ENCODE measurements at places on chromosomes 13 and 19. TPM values are rescaled to one million over a fixed set of nuclear protein-coding genes. Genes with fewer than 3 reads are reported as not detected.

Gene EDNRB
- 33.9 TPM for total RNA-seq

Gene ZNF225
- total RNA-seq = 2.2 TPM

Gene ZNF714
- total RNA-seq = 0.73 TPM

Gene ZBTB7A
- total RNA-seq = 38.5 TPM

Gene KLK6
- total RNA-seq = not detected

Gene LGALS14
- total RNA-seq = not detected

Gene ATP13A1
- total RNA-seq = 159 TPM

Gene TGDS
- 9.4 TPM for total RNA-seq

Gene NDUFS7
- 210 TPM for total RNA-seq

Gene CEACAM1
- 55.5 TPM for total RNA-seq

Gene ZNF560
- total RNA-seq = not detected

Gene RNF17
- total RNA-seq = not detected

Gene ARL11
- total RNA-seq = 0.35 TPM

Gene PRRG2
- total RNA-seq = 2.8 TPM

Gene PRSS57
- not detected for total RNA-seq

Gene STARD13
- 16.1 TPM for total RNA-seq

Gene PEAK3
- 0.42 TPM for total RNA-seq

Gene F2RL3
- total RNA-seq = 0.35 TPM

Gene B3GNT3
- total RNA-seq = 4.9 TPM

Gene GNA15
- 1.0 TPM for total RNA-seq

Gene ZNF497
- 1.4 TPM for total RNA-seq

Gene ZNF486
- 0.37 TPM for total RNA-seq

Gene SYT3
- total RNA-seq = not detected

Gene ELSPBP1
- total RNA-seq = not detected

Gene TEX26
- total RNA-seq = not detected

Gene JSRP1
- 0.42 TPM for total RNA-seq

Gene ATP7B
- total RNA-seq = 19.3 TPM

Gene PDX1
- total RNA-seq = not detected

Gene IGLON5
- 0.80 TPM for total RNA-seq

Gene ALOX5AP
- 4.9 TPM for total RNA-seq

Gene GIPR
- not detected for total RNA-seq

Gene MATK
- total RNA-seq = 0.81 TPM
